ENCODE measurements at places on chromosomes 4 and X.

- DNase-seq = no peak
These were observed 8.7 kb upstream of the TMSB15C start for GRCh38 chrX:104084534-104085277.

GRCh38 chr4:120829113-120829831, 93.3 kb downstream of the PRDM5 start:
- DNase-seq = no peak

GRCh38 chr4:184649971-184650855, 675 bp downstream of the PRIMPOL start:
- no peak for DNase-seq

GRCh38 chrX:1932231-1932630, 317.4 kb downstream of the ASMT start:
- DNase-seq = no peak

GRCh38 chr4:41542526-41543275, 4.7 kb downstream of the LIMCH1 start:
- DNase-seq = no peak

- DNase-seq = no peak
These were observed 47.5 kb downstream of the CPZ start for GRCh38 chr4:8639777-8640720.

DNA sequence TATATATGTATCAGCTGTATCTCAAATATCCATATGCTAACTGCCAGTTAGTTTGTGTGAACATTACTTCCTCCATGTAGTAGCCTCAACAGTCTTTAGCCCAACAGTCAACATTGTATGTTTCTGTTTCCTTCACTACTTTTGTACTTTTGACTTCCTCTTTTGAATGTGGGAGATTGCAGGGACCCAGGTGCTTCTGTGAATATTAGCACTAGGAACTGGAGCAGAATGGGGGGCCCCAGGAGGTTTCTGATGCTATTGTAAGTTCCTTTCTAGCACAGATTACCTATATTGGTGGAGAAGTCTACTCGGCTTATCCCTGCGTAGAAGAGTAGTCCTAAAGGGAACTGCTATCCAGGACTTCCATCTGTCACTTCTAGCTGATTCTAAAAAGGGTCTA, 2.3 kb downstream of the PLAC8 start:
- peak; percentile 86 for DNase-seq

GRCh38 chrX:9148615-9149399, 114.9 kb upstream of the FAM9B start:
- DNase-seq = no peak

- no peak for DNase-seq
These were observed 2466.9 kb downstream of the PCDH7 start for GRCh38 chr4:33187035-33187434.

DNA sequence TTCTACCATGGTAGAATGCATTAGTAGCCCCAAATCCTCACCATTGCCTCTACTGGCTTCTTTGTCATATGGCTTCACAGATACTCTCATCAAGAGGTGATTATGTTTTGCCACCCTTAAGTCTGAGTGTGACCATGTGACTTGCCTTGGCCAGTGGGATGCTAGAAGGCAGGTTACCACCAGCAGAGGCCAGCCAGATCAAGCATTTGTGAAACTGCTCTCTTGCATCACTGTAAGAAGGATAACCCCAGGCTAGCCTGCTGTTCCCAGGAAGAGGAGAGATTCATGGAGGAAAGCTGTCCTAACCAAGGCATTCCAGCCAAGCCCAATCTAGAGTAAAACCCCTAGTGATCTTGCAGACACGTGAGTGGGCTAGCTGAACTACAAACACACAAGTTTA, 46.8 kb downstream of the USP46 start:
- no peak for DNase-seq

DNA sequence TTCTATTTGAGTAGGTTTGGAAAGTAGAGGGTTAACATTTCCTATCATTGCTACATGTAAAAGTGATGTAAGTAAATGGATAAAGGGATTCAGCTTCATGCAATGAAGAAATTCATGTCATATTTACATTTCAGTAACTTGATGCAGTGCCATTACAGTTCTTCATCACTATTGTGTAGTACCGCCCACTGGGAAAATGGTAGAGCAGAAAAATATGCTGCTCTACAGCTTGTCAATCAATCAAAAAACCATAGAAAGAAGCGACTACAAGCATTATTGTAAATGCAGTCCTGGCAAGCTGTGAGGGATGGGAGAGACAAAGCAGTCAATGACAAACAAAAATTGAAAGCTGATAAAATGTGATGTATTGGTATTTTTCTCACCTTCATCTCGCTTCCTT, 1597.9 kb downstream of the RPA4 start:
- DNase-seq = no peak

- DNase-seq = no peak
These were observed 58.3 kb downstream of the GPRIN3 start for GRCh38 chr4:89249313-89249712.

DNA sequence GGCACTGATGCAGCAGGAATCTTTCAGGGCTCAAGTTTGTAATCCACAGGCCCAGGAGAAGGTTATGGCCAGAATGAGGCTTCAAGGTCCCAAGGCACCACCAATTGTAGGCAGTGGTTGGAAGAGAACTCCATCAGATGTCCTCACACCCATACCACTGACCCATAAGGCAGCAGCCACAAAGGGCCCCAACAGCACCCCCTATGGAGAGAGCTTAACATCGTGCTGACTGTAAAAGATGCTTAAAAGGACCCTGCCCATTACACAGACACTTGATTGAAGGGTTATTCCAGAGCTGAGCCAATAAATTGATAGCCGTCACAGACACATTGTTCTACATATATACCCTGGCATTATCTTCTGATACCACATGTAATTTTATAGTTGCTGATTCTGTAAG, 113.7 kb downstream of the SOWAHB start:
- no peak for DNase-seq

GRCh38 chr4:173386751-173387150, 12.2 kb downstream of the SCRG1 start:
- no peak for DNase-seq

GRCh38 chr4:7746351-7747061, 193.2 kb downstream of the AFAP1 start:
- DNase-seq = no peak

DNA sequence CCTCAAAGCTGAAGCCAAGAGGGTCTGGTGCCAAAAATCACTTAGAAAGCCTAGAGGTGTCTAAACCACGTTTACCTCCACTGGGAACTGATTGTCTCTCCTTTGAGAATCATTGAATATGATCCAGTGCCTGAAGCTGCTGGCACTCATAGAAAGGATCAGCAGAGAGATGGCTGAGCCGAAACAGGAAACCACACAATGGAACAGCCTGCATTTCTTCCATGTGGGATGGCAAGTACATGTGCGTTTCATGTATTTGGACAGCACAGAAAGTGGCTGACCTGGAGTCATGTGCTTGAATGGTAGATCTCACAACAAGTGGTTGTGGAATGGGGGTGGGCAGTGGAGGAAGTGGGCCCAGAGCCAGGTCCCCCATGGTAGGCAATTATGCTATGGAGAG, 533.7 kb downstream of the INPP4B start:
- DNase-seq = no peak

DNA sequence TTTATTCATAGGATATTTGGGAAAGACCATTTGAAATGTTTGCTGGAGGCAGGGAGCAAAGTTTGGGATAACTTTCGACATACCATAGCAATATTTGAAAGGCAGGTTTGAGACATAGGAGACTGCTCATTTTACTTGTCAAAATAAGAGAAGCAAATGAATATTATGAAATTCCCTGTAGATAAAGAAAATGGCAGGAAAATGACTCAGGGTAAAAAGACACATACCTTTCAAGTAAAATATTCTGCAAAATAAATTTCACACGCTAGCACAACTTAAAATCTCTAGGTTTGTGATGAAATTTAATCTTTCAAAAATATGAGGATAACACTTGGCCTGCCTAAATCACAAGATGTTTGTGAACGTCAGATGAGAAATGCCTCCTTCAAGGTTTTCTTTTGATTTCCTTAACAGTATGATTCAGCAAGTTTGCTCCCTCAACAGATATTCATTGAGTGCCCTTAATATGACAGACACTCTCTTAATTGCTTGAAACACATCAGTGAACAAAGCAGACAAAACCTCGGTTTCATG, 6.6 kb downstream of the TMEM156 start:
- DNase-seq = no peak

DNA sequence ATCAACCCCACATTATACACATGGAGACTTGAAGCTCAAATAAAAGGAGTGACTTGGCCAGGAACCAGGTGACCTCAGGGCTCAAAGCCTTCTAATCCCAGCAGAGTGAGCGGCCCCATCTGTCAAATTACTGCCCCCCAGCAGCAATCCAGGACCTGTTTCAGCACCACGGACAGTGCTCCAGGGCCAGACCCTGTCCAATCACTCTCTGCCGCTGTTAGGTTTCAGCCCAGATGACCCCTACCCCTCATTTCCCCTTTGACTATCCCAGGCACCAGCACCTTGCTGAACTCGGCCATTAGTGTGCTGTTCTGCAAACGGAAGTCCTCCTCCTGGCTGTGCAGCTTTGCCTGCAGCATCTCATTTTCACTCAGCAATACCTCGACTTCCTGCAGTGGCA, 5.1 kb downstream of the GRIPAP1 start:
- DNase-seq = no peak

GRCh38 chrX:38750551-38750950, 50.7 kb upstream of the MID1IP1 start:
- DNase-seq = no peak

- no peak for DNase-seq
These were observed 59.9 kb downstream of the C4orf51 start for GRCh38 chr4:145739845-145740244.

GRCh38 chr4:99359480-99360204, 7.1 kb upstream of the ADH1C start:
- DNase-seq = no peak

- DNase-seq = no peak
These were observed 130.3 kb downstream of the TBL1X start for GRCh38 chrX:9595174-9595573.

DNA sequence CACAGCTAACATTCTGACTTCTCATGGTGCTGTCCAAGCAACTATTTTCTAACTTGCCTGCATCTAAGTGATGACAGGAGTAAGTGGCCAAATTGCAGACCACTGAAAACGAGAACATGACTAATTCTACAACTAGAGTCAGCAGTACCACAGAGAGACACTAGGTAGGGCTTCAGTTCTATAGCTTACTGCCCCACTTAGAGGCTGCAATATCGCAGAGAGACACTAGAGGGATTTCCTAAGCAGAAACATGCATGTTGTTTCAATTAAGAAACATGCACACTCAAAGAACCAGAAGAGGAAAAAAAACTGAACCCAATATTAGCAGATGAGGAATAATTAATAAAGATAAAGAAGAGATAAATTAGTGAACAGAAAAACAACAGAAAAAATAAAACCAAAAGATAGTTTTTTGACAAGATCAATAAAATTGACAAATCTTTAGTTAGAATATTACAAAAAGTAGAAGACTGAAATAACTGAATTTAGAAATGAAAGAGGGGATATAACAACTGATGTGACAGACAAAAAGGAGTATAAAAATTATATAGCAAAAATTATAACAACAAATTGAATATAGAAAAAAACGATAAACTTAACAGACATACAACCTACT, 100.8 kb downstream of the SPIN4 start:
- peak; percentile 62 for DNase-seq

- no peak for DNase-seq
These were observed 42.4 kb upstream of the SLC39A8 start for GRCh38 chr4:102387552-102388150.

DNA sequence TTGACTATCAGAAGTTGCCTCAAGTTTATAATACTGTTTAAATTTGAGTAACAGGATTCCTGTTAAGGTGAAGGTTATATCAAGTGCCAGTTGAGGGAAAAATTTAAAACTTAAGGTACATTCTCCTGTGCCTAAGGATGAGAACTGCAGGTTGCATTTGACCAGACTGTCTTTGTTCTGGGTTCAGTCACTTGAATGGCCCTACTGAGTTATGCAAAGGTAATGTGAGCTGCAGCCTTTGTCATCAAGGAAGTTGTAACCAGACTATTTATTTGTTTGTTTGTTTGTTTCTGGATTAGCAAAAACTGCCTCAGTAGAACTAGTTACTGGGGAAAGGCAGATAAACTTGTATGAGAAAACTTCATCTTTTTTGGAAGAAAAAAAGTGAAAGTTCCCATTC, 131.9 kb downstream of the ATOH1 start:
- DNase-seq = no peak

- no peak for DNase-seq
These were observed 1004.7 kb upstream of the LCORL start for GRCh38 chr4:19026281-19026680.

- no peak for DNase-seq
These were observed 114.2 kb downstream of the PPARGC1A start for GRCh38 chr4:23775694-23776093.

DNA sequence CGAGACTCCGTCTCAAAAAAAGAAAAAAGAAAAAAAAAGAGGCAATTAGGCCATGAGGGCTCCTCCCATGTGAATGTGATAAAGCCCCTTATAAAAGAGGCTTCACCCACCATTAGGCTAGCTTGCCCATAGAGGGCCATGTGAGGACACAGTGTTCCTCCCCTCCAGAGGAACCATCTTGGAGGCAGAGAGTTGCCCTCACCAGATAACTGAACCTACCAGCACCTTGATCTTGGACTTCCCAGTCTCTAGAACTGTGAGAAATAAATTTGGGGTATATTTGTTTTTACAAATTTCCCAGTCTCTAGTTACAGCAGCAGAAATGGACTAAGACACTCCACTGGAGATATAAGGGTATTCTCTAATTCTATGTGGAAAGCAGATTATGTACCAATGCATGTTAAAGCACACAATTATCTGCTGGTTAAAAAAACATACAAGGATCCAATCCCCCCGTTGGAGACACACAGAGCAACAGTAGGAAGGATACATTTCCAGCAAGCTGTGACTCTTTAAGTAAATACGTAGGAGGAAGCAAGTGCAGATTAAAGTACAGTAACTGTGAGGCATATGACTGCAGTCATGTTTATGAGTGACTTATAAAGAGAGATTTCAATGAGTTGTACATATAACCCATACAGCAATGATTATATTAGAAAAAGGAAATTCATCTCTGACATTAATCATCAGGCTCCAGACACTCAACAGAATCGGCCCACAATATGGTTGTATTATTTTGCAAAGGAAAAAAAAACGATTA, 21.4 kb downstream of the SH3RF1 start:
- DNase-seq = no peak

DNA sequence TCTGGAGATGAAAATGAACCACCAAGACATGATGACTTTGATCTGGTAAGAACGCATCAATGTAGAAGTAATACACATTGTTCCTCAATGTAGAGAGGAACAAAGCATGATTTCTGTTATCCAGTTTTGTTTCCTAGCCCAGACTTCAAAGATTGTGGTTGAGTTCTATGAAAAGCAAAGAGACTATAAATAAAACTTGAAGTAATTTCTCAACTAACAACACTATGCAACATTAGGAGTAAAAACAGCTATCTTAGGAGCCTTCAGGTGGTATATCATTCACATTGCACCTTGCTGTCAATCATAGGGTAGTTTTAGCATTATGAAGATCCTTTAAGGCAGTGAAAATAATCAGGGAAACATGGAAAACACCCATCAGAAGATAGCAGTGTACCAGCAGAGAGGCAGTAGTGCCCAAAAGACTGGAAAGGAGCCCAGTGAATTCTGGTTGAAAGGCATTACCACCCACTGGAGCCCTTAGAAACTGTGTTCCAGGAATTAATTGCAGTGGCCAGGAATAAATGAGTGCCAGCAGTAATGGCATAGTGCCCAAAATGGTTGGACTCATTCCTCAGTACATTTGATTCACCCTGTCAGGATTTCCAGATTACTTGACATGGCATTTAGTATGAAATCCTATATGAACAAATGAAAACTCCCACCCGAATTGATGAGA, 300.7 kb upstream of the CXXC4 start:
- DNase-seq = no peak

All from B cell (primary cell).